Muscle of arm (tissue), 14 donors: ENCODE measurements at places on chromosomes 5 and 9.

- DNase-seq, result no peak
These were observed 31.9 kb downstream of the MRPL36 start for GRCh38 chr5:1767524-1768282.

DNA sequence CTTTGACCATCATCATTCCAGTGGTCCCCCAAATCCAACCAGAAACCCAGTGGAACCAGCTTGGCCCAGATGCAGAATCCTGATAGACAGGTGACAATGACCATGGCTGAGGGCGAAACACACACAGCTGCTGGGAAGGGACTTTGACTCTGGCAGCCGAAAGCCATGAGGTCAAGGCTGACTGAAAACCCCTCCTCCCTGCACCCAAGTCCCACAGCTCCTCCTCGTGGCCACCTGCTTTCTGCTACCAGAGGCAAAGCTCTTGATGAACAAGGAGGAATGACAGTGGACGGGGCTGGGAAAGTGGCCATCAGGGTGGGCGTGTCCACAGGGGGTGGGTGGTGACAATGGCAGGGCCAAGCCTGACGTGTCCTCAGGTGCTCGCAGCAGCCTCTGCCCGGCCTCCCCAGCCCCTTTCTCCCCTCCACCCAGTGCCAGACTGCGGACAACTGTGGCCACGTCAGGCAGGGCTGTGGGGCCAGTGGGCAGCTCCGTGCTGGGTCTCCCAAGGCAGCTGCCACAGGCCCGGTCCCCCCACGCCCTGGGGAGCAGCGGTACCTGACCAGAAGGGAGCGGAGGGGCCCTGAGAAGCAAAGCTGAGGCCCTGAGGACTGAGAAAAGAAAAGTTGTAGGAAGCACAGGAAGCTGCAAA, 30.8 kb upstream of the SARDH start:
- no peak for DNase-seq

DNA sequence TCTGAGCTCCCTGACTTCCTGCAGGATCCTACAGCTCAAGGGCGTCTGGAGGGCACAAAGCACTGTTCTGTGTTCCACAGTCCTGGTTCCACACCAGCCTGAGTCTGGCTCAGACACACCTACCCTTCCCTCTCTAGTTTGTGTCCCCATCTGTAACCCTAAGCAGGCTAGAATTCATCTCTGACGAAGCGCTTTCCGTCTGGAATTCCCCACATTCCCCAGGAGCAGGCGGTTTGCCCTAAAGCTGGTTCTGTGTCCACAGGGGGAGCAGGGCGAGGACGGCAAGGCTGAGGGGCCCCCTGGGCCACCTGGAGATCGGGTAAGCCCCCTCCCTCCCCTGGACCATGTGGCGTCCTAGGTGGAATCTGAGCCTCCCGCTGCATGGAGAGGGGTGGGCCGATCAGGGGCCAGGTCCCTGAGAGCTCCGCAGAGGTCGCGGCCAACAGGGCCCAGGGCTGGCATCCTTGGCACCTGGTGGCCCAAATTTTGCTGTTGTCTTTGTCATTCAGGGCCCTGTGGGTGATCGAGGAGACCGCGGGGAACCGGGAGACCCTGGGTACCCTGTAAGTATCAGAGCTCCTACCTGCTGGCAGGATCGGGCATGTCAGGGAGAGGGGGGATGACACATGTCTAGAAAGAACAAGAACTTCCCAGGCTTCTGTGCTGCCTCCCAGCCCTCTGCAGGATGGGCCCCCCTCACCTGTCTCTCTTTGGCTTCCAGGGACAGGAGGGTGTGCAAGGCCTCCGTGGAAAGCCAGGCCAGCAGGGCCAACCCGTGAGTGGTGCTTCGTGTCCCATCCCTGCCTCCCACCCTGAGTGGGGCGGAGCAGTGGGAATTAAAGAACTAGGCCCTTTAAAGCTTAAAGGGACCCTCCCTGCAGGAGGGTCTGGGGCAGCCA, 34.5 kb upstream of the ORM1 start:
- DNase-seq, result no peak

- no peak for DNase-seq
These were observed 231.0 kb downstream of the CDK5RAP2 start for GRCh38 chr9:120348951-120349429.

DNA sequence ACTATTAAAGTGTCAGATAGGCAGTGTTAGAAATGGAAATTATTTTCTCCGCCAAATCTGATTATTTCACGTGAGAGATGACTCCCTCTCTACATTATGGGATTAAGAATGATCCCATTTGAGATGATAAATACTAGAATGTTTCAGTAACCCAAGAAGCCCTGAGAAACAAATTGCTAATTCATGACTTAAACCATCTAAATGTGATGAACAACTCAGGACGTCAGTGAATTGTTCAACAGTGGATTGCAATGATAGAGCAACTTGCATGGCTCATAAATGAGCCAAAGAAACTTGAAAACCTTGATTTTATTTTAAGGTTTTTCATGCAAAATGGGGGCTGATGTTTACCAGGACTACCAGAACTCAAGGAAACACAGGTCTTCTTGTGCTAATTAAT, 350.5 kb upstream of the WWC1 start:
- DNase-seq, result no peak

DNA sequence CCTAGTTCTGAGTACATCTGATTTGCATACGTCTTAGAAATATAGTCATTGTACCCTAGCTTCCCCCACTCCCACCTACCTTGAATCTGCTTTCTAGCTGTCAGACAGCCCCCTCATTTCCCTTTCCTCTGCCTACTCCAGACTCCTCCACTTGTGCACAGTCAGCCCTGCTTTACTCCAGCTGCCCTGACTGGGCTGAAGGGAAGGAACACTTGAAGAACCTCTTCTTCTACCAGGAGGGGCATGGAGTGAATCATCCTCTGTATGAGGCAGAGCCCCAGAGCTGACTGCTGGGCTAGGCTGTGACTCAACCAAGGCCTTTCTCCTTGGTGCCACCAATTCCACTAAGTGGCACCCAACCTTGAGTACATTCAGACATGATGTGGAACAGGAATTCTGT, 18.1 kb upstream of the ZFR start:
- no peak for DNase-seq

GRCh38 chr5:113085880-113086409, 109.3 kb downstream of the DCP2 start:
- no peak for DNase-seq
